ENCODE measurements at places on chromosomes 7 and 10.

DNA sequence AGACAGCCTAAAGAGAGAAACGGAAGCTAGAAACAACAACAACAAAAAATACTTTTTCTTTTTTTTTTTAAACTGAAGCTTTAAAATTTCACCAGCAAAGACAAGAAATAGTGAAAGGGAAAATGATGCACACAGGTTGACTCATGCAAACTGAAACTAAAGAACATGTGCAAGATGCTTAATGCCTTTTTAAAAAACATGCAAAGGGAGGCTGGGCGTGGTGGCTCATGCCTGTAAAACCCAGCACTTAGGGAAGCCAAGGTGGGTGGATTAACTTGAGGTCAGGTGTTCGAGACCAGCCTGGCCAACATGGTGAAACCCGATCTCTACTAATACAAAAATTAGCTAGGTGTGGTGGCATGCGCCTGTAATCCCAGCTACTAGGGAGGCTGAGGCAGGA, 15.1 kb upstream of the CUBN start:
- no peak for DNase-seq

DNA sequence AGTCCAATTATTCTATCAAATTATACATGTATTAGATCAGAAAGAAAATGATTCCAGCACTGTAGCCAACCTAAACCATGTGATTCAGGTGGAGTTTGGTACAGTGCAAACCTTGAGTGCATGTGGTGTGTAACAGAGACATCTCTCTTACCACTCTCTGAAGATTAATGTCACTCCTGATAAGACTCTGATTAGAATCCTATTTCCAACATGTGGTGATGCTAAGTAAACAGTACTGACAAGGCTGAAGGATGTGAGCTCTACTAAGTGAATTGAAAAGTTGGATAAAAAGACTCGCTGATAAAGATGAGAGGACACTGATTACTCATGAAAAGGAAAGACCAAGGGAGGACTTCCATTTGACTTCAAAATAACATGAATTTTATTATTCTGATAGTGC, 232.0 kb downstream of the SDK1 start:
- DNase-seq: no peak

- DNase-seq: no peak
Observed at GRCh38 chr7:30313348-30313747, 29.0 kb downstream of the ZNRF2 start.

DNA sequence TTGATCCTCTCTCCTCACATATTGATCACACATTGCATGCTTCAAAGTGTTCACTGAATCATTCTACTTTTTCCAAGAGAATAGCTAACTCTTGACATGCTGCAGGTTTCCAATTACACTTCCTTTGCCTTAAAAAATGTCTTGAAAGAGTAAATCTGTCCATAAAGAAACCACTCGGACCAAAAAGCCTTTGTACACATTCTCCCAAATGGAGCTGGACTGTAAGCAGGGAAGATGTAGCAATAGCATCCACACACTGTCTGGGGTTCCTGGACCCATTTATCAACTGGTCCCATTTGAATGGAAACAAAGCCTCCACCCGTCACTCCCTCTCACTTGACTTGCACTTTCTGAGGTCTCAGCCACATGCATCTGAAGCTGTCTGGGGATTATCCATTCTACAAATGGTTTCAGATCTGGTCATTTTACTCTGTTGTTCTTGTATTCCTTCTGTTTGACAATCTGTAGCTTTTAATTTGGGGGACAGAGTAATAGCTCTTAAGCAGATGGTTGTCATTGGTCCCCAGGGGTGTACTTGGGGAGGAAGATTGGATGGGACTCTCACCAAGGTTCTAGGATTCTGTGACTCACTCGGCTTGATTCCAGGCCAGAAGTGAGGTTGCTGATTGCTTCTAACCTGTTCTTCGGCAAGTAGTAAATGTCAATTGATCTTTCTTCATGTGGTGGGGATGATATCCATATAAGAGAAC, 203.5 kb downstream of the HIBADH start:
- no peak for DNase-seq

DNA sequence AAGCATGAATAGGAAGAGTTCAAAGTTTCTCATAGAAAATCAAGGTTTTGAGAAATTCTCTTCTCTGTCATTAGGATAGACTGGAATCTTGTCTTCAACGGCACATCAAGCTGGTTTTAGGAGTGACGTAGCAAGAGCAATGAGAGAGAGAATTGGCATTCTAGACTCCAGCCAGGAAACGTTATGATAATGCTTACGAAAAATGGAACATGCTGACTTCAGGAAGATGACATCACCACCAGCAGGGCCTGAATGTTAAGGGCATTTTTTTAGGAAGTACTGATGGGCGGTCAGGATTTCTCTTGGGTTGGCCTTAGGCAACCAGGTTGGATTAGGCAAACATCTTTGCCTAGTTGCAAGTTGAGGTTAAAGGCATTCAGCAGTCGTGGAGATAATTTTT, 213.2 kb upstream of the CTBP2 start:
- no peak for DNase-seq

DNA sequence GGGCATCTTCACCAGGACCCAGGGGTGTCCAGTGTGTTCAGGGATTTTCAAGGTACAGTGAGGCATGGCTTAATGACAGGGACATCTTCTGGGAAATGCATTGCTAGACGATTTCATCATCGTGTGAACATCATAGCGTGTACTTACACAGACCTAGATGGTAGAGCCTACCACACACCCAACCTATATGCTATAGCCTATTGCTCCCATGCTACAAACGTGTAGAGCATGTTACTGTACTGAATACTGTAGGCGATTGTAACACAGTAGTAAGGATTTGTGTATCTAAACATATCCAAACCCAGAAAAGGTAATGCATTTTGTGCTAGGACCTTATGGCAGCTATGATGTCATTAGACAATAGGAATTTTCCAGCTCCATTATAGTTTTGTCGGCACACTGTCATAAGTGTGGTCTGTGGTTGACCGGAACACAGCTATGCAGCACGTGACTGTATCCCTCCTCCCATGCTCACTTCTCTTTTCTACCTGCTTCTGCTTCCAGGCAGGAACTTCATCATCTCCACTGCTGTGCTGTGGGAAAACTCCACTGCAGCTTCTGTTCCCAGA, 416.2 kb upstream of the NFE2L3 start:
- no peak for DNase-seq

DNA sequence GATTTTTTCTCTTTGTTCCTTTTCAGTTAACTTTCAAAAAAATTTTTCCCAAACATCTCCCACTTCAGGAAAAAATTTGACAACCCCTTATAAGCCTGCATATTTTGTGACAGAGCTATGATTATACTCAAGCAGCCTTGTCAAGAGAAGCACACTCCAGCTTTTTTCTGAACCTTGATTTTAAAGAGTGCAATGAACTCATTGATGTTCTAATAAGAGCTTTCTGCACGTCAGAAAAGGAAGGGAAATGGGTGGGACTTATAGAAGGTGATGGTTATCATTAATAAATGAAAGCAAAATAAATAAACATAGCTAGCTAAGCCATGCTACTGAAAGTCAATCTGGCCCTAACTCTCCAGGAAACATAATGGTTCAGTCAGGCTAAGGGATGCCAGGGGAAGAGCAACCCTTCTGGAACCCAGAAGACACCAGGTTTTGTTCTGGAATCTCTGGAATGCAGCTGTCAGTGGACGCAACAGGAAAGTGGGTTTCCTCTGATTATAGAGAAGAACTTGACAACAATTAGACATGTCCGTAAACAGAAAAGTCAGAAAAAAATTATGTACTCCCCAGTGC, 76.1 kb downstream of the NHLRC2 start:
- DNase-seq: no peak

- no peak for DNase-seq
Observed at GRCh38 chr7:22256541-22257096, 100.3 kb downstream of the RAPGEF5 start.

GRCh38 chr7:122770686-122771335, 68.1 kb upstream of the RNF148 start:
- peak; percentile 15 for DNase-seq

DNA sequence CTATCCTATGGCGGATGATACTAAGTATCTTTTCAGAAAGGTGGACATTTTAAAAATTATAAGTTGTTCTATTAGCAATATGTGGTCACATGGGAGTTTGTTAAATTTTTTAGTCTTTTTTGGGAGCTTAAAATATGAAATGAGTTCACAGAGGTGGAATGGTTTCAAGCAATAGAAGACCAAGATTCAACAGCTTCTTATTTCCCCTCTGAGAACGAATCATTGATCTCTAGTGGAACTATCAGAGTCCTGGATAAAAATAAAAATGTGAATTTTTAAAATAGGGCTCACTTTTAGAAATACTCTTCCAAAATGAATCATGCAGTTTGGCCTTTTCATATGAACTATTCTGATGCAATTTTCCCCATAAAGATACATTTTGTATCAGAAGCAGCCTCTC, 467.7 kb upstream of the KLF6 start:
- no peak for DNase-seq

DNA sequence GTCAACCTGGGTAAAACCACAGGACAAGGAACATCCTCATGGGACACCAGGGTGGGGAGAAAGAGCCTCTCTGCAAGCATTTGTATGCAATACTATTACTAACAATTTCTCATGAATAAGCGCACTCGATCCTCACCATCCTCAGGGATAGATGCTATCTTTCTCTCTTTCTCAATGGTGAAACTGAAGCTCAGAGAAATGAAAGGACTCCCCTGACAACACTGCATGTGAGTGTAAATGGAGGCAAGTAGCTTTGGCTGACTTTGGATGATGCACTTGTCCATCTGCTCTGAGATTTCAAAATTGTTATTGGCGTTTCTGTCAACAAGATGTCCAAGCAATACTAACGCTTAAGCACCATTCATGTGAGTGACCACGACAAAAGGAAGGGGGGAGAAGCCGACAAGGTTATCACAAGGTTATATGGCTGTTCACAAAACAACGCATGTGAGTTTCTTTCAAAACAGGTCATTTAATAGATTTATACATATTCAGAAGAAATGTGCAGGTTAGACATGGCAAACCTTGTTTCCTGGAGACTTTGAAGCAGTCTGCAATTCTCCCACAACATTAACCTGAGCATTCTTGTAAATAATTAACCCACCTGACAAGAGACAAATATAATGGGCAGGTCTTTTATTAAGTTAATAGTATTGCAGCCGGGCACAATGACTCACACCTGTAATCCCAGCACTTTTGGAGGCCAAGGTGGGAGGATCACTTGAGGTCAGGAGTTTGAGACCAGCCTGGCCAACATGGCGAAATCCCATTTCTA, 54.0 kb downstream of the IFIT5 start:
- DNase-seq: no peak

- DNase-seq: no peak
Observed at GRCh38 chr7:101973130-101973529, 155.7 kb downstream of the CUX1 start.

- no peak for DNase-seq
Observed at GRCh38 chr10:71555087-71555723, 158.5 kb downstream of the CDH23 start.

DNA sequence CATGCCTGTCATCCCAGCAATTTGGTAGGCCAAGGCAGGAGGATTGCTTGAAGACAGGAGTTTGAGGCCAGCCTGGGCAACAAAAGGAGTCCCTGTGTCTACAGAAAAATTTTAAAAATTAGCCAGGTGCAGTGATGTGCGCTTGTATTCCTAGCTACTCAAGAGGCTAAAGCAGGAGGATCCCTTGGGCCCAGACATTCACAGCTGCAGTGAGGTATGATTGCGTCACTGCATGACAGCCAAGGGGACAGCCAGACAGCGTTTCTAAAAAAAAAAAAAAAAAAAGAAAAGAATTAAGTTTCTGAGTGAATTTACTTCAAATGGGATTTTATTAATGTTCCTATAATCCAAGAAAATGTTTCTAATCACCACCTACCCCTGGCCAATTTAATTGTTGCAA, 87.4 kb upstream of the RNF148 start:
- DNase-seq: no peak

DNA sequence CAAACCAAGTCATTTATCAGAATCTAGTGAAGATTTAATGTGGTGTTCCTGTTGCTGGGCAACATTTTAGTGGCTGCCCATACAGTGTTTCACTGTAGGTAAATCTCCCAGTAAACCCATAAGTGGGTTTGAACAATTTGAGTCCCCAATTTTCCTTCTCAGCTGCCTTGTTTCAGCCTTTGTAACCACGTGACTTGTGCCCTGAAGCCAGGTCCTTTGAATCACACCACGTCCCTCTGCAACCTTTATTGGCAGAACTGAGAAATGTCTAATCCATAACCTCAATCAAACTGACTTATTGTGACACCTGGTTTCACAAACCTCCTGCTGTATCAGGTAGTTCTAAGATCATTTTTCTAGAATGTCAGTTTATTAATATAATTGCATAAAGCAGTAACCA, 30.1 kb downstream of the SND1 start:
- DNase-seq: no peak

DNA sequence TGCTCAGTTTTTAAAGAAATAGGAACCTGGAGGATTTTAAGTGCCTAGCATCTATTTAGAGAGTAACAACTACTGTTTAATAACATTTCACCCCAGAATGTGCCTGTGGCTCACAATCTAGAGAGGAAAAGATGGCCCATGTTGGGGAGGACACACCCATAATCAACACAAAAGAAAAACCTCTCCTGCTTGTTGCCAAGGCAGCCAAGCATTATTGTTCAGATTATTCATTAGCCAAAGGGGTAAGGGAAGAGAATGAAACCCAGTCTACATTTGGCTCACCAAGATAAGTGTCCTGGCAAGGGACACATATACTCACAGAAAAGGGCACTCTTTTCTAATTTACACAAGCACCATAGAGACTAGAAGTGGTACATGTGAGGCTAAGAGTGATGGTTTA, 17.7 kb upstream of the IFIT1B start:
- DNase-seq: no peak

- no peak for DNase-seq
Observed at GRCh38 chr7:41755096-41755495, 52.2 kb upstream of the INHBA start.

- no peak for DNase-seq
Observed at GRCh38 chr10:69486922-69487730, 35.9 kb downstream of the TSPAN15 start.

- no peak for DNase-seq
Observed at GRCh38 chr10:79938728-79939406, 10.0 kb downstream of the SFTPD start.

- no peak for DNase-seq
Observed at GRCh38 chr7:38321515-38321944, 48.1 kb upstream of the TARP start.

DNA sequence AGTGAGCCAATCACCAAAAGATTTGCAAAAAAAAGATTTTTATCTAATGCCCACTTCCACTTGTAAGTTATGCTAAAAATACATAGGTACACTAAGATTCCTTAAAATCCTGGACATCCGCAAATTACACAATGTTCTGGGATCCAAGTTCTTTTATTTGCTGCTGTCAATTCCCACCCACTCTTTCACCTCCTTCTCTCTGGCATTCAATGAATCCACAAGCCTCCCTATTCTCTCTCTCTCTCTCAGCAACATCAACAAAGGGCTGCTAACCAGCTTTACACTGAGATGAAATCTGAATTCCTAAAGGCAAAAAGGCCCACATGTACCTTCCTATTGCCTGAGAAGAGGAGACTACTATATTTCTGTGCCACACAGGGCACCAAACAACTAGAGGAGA, 99.9 kb downstream of the ARMH3 start:
- no peak for DNase-seq

GRCh38 chr10:102473445-102474331, 22.3 kb upstream of the C10orf95 start:
- DNase-seq: no peak

GRCh38 chr10:33145451-33146188, 187.6 kb upstream of the ITGB1 start:
- no peak for DNase-seq
